ENCODE measurements at places on chromosomes 1 and 21.

- DNase-seq, result no peak
Observed at GRCh38 chr21:37891972-37892371, 24.3 kb downstream of the KCNJ6 start.

DNA sequence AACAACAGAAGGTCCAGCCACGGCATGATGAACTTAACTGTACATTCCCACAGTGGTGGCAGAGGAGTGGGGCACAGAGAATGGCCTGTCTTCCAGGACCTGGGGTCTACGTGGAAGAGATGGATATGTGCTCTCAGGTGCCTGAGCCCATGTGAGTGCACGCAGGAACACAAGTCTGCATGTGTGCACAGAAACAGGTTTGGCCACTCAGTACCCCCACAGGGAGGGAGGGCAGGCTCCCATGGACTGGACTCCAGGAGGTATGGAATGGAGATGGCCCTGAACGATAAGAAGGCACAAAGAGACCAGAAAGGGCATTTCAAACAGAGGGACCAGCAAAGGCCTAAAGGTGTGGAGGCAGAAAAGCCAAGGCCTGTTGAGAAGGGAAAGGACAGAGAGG is 10.8 kb downstream of the COL9A2 start:
- no peak for DNase-seq

DNA sequence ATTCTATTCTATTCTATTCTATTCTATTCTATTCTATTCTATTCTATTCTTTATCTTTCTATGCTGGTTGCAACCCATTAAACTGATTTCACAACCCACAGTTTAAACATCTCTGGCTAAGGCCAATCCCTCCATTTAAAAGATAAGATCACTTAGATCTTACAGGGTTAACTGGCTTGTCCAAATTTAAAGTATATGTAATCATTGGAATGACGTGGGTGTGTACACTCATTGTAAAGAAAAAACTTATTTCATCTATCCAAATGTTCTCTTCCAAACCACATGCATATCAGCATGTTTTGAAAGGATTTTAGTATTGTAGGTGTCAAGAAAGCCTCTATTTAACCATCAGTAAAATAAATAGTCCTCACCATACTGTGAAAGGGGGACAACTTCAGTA is 299.6 kb upstream of the RUNX1 start:
- DNase-seq, result no peak

DNA sequence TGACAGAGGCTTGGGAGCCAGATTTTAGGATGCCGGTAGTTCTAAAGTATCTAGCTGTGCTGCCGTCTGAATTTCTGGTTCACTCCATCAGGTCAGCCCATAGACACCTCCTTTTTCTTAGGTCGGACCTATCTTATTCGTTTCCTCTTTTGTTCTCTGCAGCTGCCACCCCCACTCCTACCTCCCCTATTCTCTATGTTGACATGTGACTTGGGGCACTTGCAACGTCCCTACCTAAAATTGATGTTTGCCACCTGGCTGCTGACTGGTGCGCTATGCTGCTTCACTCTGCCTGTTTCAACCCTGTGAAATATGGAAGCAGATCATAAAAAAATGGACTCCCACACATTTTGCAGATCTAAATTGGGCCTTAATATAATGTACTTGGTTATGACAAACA is 55.3 kb downstream of the PBX1 start:
- DNase-seq, result no peak
